ENCODE measurements at places on chromosomes 4 and X.

DNA sequence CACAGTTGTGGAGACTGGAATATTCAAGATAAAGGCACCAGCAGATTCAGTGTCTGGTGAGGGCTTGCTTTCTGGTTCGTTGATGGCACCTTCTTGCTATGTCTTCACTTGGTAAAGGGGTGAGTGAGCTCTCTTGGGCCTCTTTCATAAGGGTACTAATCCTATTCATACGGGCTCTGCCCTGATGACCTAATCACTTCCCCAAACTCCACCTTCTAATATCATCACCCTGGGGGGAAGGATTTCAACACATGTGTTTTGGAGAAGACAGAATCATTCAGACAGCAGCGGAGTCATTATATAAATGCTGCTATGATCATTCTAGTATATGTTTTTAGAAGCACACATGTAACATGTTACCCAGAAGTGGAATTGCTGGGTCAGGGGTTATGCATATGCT lies 295.3 kb upstream of the CTSO start:
- DNase-seq, result no peak

- no peak for DNase-seq
These were observed 44.8 kb downstream of the ADRA2C start for GRCh38 chr4:3810796-3811485.

DNA sequence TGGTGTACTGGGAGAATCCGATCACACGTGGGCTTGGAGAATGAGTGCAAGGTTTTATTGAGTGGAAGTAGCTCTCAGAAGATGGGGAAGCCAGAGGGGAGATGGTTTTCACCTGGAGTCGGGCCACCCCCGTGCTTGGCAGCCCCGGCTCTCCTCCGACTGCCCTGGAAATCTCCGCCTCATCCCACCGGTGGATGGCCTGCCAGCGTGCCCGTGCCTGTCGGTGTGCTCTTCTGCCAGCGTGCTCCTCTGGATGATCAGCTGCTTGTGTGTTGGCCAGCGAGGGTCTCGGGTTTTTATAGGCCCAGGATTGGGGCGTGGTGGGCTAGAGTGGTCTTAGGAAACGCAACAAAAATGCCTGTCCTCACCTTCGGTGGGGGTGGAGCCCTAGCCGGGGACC lies 368.0 kb downstream of the FAT4 start:
- no peak for DNase-seq

DNA sequence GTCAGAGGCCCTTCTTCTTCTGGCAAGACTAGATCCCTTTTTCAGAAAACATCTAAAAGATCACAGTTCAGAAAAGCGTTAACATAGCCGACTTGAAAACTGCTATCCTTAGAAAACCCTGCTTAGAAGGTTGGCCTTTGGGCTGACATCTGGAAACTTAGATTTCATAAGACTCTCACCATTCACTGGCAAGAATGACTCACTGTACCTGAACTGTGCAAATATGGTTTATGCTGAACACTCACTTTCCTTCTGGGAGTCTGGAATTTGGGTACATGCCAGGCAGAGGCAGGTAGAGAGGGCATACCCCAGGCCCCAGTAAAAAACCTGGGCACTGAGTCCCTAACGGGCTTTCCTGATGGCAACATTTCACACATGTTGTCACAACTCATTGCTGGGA lies 88.8 kb upstream of the GPC3 start:
- no peak for DNase-seq

- DNase-seq, result peak; percentile 47
These were observed 64.3 kb upstream of the WDR17 start for GRCh38 chr4:176001151-176002006.

DNA sequence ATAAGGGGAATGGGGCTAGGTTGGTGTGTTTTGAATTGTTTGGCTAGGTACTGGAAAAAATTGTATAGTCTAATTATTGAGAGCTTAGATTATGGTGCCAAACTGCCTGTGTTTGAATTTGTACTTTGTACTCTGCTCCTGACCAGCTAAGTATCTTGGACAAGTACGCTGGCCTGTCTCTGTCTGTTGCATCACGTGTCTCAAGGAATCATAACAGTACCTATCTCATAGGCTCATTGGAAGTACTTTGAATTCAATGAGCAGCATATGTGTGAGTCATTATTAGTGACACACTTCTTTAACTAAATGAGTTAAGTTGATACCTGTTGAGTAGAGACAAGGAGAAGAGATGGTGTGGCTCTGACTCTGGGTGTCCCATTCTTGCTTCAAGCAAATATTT lies 69.5 kb upstream of the MND1 start:
- no peak for DNase-seq

GRCh38 chr4:165478260-165478659 lies 99.5 kb downstream of the CPE start:
- DNase-seq, result no peak

GRCh38 chrX:30653415-30654131 lies at the start of gene GK:
Gene GK, plus strand, starts transcription at chrX:30653423. Its CDS starts 115 bp downstream, at chrX:30653538.
- DNase-seq, result peak; percentile 40

DNA sequence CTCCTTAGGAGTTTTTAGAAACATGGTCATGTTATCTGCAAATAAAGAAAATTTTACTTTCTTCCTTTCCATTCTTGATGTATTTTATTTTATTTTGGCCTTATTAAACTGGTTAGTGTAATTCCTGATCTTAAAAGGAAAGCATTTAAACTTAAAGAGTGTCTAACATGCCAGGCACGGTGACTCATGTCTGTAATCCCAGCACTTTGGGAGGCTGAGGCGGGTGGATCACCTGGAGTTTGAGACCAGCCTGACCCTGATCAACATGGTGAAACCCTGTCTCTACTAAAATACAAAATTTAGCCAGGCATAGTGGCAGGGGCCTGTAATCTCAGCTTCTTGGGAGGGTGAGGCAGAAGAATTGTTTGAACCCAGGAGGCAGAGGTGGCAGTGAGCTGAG lies 281.3 kb downstream of the PTTG2 start:
- no peak for DNase-seq

- DNase-seq, result no peak
These were observed 75.8 kb upstream of the SOD3 start for GRCh38 chr4:24719615-24720014.

- DNase-seq, result no peak
These were observed 651.8 kb downstream of the C4orf33 start for GRCh38 chr4:129747756-129748155.

DNA sequence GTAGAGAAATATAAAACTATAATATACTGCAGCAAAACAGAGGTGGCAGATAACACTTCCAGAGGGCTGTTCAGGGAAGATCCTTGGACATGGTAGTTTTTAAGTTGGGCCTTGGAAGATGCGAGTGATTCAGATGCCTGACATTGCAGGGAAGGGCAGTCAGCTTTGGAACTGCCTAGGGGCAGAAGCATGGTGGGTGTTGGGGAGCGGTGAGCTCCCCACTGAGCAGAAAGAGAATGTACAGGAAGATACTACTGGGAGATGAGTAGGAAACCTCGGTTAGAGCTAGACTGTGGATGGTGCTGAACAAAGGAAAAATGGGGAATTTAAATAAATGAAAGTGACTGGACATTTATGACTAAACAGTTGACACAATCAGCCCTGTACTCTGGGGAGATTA lies 24.9 kb upstream of the SEC24B start:
- DNase-seq, result no peak

DNA sequence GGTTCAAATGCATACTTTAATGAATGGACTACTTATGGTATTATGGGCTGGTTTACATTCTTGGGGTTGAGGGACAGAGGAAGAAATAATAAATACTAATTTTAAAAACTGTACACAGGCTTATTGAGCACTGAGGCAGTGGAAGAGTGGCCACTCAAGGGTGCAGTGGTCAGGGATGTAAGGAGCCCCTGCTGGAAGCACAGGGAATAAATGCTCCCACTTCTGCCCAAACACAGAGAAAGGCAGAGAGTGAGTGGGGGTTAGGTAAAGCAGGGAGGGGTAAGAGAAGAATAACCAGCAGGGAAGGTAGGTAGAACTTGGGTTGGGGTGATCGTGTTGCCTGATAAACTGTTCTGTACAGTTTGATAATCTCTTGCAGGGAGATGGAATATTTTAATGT lies 60.0 kb downstream of the GAB1 start:
- DNase-seq, result no peak

DNA sequence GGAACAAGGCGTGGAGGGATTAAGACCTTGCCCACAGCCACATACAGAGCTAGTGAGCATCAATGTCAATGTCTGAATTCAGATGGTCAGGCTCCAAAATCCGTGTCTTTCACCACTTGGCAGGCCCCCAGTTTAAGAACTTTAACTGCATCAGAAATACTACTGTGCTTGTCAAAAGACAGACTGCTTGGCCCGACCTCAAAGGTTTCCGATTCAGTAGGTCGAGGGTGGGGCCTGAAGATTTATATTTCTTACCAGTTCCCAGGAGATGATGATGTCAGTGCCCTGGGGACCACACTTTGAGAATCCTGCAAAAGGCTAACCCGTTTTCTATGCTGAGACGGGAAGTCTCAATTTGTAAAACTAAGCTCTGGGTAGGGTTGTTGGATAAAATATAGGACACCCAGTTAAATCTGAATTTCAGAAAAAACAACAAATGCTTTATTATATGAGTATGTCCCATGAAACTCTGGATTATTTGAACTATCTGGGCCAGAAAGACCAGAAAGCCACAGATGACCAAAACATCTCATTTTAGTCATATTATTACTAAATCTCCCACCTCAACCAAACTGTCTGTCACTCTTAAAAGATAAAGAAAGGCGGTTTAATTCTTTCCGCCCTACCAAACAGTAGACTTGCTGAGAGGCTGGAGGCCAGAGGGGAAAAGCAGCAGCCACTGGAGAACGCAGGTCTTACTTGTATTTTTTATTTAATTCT lies 42.7 kb downstream of the GATB start:
- no peak for DNase-seq

DNA sequence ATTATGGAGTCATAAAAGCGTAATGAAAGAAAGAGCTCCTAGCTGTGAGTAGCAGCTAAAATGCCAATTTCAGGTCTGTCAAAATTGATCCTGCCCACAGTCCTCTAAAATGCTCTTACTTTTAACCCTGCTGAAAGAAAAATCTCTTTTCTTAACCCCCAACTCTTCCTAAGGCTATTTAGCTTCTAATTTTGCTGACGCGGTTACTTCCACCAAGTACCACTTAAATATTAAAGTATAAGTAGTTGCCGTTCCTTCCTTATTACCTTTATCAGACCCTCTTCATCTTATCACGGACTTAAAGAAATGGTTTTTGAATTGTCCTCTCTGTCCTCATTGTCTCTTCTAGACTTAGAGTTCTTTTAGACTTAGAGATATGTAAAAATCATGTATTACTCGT lies 272.2 kb downstream of the FRMPD4 start:
- no peak for DNase-seq

DNA sequence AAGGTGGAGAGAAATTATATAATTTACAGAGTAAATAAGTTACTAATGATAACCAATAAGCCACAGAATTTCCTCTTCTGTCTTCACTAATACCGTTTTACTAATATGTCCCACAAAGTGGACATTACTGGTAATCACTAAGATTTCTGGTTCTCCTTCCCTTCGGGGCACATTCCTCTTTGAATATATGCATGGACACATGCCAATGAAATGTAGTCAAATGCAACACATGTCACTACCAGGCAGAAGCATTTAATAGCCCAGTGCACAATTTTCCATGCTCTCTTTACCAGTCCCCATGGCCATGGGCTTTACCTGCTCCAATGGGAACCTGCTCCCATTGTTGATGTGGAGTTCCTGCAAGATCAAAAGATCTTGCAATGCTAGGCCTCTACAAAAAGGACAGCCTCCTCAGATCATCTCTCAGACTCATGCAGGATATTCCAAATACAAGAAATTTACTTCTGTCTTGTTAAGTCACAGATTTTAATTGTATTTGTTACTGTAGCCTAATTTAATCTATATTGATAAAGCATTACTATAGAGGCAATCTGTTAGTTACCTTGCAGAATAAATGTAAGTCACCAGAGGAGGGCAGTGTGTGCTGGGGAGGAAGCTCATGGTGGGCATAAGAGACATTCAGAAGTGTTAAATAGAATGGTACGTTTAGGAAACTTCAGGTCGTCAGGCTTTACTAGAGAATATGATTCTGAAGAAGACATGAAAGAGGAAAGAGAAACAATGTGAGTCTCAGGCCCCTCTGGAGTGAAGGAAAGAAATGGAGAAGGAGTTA lies 37.1 kb upstream of the INPP4B start:
- DNase-seq, result no peak

- DNase-seq, result no peak
These were observed 122.5 kb downstream of the NFKB1 start for GRCh38 chr4:102623622-102624021.

- no peak for DNase-seq
These were observed 63.5 kb downstream of the SHROOM3 start for GRCh38 chr4:76498550-76498949.

DNA sequence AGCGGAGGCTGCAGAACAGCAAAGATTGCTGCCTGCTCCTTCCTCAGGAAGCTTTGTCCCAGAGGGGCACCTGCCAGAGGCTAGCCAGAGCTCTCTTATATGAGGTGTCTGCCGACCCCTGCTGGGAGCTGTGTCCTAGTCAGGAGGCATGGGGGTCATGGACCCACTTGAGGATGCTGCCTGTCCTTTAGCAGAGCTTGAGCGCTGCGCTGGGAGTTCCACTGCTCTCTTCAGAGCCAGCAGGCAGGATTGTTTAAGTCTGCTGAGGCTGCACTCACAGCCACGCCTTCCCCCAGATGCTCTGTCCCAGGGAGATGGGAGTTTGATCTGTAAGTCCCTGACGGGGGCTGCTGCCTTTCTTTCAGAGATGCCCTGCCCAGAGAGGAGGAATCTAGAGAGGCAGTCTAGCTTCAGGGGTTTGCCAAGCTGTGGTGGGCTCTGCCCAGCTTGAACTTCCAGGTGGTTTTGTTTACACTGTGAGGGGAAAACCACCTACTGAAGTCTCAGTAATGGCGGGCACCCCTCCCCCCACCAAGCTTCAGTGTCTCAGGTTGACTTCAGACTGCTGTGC lies 10.9 kb downstream of the DCK start:
- DNase-seq, result peak; percentile 36

DNA sequence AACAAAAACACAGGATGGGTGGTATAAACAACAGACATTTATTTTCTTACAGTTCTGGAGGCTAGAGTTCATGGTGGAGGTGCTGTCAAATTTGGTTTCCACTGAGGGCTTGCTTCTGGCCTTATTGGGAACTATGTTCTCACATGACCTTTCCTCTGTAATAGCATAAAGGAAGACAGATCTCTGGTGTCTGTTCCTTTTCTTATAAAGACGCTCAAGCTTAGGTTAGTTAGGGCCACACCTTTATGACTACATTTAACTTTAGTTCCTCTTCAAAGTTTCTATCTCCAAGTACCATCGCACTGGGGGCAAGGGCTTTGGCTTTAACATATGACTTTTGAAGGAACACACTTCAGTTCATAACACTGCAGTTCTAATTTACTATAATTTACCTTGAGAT lies 543.8 kb upstream of the CPEB2 start:
- DNase-seq, result no peak

DNA sequence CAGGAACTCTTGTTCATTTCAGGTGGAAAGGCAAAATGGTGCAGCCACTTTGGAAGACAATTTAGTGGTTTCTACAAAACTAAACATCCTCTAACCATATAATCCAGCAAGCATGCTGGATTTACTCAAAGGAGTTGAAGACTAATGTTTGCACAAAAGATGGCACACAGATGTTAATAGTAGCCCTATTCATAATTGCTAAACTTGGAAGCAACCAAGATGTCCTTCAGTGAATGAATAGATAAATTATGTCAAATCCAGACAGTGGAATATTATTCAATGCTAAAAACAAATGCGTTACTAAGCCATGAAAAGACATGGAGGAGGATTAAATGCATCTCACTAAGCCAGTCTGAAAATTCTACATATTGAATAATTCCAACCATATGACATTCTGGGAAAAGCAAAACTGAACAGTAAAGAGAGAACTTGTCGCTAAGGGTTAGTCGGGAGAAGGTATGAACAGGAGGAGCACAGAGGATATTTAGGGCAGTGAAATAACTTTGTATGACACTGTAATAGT lies 48.2 kb upstream of the PCDH7 start:
- no peak for DNase-seq

Measured in Right ventricle myocardium superior (tissue), 1 donor.